ENCODE measurements at places on chromosomes 3 and 15.

- no peak for DNase-seq
Observed at GRCh38 chr3:42159147-42159546, 68.0 kb downstream of the TRAK1 start.

- DNase-seq = no peak
Observed at GRCh38 chr3:194761384-194761783, 75.7 kb downstream of the FAM43A start.

DNA sequence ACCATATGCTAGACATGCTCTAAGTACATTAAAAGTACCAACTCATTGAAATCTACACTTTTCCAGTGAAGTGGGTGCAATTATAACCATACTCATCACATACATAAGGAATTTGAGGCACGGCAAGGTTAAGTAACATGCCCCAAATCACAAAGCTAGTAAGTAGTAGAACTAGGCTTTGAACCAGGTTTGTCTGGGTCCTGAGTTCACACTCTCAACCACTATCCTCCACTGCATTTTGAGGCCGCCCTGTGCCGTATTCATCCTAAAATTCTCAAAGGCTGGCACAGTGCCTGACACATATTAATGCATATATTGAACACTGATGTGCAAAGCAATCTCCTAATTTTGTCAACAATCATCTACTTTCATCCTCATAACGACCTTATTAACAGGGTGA lies 68.8 kb upstream of the CDV3 start:
- DNase-seq = no peak

DNA sequence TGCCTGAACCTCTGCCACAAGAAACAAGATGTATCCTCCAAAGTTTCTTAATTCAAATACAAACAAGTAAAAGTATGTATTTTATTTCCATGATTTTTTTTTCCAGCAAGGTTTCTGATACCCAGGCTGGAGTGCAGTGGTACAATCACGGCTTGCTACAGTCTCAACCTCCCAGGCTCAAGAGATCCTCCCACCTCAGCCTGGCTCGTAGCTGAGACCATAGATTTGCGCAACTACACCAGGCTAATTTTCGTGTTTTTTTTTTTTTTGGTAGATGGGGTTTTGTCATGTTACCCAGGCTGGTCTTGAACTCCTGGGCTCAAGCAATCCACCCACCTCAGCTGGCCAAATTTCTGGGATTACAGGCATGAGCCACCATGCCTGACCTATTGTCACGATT lies 12.2 kb upstream of the VEPH1 start:
- no peak for DNase-seq

DNA sequence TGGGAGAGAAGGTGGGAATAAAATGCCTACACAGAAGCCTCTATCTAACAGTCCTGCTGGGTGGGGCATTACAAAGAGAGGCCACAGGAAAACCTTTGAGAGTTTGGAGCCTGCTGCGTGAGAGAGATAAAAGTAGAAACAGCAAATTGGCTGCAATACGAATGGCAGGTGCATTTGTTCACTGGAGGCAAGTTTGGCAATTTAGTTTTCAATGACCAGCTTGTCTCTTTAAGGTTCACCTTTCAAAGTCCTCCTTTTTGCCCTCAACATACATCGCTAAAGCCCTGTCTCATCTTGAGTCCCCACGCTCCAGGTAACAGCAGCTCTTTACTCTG lies 405.7 kb downstream of the LSAMP start:
- peak; percentile 16 for DNase-seq

- DNase-seq = peak; percentile 7
Observed at GRCh38 chr15:58269455-58270414, 131.6 kb downstream of the AQP9 start.

DNA sequence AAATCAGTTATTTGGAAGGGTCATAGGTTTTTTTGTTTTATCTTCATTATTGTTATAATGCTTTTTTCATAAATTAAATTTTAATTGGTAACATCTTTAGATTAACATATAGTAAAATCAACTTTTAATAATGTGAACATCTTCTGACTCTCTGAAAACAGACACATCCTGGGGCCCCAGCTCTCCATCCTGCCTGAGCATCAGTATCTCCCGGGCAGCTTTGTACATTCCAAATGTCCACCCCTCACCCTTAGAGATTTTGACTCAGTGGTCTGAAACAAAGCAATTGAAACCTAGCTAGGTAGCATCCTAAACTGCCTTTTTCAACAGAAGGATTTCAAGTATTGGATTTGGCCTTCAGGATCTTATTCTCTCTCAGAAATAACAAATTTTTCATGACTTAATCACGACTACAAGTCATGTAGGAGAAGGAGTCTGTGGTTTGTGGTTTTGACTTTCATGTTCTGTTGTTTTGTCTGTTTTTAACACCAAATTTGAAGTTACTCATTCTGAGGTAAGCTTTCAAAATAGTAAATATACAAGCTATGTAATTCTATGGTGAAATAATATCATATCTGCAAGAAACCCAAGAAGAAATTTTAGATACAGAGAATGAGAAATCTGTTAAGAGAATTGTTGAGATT lies 147.3 kb upstream of the UBE2E2 start:
- DNase-seq = no peak

- DNase-seq = peak; percentile 18
Observed at GRCh38 chr3:58522759-58523425, 14.1 kb downstream of the ACOX2 start.

- no peak for DNase-seq
Observed at GRCh38 chr15:96187341-96188305, 142.9 kb upstream of the NR2F2 start.

DNA sequence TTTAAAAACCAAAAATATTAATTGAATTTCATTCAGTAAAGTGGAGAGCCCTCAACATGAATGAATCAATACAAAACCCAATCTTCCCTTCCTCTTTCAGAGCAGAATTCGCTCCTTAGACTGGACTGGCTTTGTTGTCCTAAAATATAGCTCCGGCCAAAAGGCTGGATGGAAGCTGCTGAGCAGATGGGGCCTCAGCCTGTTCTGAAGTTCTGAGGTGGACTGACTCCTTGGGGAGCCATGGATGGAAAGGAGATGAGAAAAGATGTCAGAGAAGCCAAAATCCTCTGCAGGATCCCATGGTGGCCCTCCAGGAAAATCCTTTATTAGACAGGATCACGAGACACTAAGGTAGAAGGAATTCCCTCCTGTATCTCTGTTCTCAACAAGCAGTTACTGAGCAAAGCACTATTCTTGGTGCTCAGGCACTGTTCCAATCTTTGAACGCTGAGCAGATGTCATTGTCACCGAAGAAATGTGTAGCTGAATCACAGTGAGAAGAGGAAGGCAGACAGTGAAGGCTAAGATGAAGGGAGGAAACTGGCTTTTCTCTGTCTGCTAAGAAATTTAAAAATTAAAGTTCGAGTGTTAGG lies 122.0 kb downstream of the SEMA6D start:
- no peak for DNase-seq

DNA sequence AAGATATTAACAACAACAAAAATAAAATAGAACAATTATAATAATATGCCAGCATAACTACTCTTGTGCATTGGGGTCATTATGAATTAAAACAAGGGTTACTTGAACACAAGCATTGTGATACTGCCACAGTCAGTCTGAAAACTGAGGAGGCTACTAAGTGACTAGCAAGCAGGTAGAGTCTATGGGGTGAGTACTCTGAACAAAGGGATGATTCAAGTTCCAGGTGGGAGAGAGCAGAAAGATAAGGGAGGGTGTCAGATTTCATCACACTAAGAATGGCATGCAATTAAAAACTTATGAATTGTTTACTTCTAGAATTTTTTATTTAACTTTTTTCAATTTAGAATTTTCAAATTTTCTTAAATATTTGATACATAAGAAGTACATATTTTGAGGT lies 754.4 kb upstream of the GOLIM4 start:
- no peak for DNase-seq

DNA sequence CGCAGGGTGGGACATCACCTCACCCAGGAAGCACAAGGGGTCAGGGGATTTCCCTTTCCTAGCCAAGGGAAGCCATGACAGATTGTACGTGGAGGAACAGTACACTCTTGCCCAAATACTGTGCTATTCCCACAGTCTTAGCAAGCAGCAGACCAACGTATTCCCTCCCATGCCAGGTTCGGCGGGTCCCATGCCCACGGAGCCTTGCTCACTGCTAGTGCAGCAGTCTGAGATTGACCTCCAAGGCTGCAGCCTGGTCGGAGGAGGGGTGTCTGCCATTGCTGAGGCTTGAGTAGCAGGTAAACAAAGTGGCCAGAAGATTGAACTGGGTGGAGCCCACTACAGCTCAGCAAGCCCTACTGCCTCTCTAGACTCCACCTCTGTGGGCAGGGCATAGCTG lies 39.0 kb downstream of the ALDH1A2 start:
- no peak for DNase-seq

DNA sequence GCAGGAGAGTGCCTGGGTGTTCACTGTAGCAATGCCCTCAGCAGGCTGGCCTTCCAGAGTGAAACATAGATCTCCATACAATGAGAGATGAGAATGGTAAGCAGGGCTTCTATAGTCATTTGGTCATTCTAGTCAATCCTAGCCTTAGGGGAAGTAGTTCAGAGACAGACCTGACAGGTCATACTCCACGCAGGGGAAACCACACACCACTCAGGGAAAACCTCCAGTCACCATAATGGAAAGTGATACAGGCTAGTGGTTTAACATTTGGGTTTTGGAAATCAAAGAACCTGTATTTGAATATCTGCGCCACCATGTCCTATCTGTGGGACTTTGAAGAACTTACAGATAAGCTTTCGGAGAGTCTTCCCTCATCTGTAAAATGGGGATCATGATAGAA lies 425.7 kb upstream of the PPP2R3A start:
- DNase-seq = no peak

DNA sequence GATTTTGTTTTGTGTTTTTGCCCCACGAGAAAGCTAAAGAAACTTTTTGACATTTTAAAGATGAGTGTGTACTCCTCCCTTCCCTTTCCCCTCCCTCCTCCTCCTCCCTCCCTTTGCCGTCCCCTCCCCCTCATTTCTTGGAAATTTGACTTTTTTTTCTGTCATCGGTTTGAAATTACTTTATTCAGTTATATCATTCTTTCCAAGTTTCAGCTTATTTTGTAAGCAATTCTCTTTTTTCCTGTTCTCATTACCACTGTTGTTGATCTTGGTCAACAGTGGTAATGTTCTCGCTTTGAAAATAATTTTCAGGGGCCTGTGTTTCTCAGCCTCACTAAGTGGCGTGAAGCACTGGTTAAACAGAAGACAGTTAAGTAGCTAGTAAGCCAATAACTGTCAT lies 178.4 kb downstream of the AKAP13 start:
- DNase-seq = no peak

DNA sequence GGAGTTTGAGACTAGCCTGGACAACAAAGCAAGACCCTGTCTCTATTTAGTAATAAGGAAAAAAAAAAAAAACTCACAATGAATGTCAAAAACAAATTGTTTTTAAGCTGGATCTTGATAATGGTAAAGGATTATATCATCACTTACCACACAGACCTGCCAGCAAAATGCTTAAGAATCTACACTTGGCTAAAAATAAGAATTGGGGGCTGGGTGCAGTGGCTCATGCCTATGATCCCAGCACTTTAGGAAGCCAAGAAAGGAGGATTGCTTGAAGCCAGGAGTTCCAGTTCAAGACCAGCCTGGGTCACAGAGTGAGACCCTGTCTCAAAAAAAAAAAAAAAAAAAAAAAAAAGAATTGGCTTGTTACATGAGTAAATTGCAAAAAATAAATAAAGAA lies 31.0 kb downstream of the ACAP2 start:
- DNase-seq = no peak

DNA sequence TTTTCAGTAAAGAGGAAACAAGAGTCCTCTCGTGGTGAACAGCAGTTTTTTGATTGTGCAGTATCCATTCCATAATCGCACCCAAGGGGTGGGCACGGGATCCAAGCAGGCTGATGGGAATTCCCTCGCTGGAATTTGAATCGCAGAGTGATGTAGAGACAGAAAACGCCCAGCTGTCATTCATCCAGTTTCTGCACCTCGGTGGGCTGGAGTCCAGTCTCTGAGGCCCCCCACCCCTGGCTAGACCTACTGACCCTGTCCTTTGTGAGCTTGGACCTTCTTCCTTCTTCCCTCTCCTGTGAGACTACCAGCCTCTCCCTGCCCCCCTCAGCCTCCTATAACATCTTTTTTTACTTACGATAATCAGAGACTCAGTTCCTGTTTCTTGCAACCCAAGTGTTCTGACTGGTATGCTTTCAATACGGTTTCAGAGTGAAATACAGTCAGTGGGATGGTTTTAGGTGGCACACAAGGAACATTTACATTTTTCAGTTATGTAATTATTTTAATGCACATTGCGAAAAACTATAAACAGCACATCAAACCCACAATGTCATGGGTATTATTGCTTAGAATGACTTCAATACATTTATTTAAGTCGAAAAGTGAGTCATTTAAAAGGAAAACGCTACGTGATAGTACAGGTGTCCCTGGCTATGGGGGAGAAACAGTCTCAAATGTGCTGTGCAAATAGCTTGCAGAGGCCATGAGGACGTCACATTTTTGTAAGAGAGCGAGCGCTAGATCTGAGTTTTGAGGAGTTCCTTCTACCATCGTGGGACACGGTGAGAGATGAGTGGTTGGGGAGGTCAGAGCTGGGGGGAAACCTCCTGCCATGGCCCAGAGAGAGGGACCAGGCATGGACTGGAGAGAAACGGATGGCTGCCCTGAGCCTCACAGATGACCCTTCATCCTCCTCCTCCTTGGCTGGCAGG lies 37.5 kb upstream of the CHST2 start:
- no peak for DNase-seq

DNA sequence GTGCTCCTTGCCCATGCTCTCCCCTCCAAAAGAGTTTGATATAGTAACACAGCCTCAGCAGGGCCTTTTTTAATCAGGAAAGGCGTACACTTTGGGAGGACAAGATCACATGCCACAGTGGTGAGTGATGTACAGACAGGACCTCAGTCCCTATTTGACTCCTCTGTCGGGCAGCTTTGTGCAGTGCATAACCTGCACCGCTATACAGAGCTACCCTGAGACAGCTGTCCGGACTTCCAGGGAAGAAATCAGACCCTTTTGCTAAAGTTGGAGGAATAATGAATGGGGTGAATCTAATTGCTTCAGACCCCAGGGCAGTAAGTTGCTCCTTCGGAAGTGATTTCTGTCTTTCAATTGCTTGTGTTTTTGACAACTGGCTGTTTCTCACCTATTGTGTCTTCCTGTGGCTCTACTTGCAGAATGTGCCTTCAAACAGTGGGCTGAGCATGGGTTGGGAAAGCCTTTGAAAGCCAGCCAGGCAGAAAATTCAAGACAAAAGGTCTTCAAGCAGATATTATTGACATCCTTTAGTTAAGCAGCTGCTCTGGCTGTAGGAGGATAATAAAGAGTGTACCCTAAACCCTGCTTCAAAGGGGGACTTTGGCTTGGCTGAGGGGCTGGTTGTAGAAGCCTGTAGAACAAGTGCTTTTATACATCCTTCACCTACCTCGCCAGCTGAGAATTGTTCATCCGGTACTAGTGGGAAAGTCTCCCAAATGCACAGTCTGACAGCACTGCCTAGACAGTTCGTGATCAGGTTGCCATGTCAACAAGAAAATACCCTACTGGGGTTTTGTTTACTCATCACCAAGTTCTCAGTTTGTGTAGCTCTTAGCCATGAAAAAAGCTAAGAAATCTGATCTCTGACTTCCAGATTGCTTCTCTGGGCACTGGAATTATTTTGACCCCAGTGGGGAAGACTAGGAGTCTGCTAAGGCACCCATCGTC lies 35.1 kb downstream of the SNTN start:
- DNase-seq = no peak

GRCh38 chr3:41169023-41169422 lies 30.3 kb upstream of the CTNNB1 start:
- no peak for DNase-seq

Measured in hematopoietic multipotent progenitor cell treated with erythropoietin and hydrocortisone succinate and interleukin-3 and kit ligand, for 15 days (in vitro differentiated cells).